ENCODE measurements at places on chromosomes 4 and X.

DNA sequence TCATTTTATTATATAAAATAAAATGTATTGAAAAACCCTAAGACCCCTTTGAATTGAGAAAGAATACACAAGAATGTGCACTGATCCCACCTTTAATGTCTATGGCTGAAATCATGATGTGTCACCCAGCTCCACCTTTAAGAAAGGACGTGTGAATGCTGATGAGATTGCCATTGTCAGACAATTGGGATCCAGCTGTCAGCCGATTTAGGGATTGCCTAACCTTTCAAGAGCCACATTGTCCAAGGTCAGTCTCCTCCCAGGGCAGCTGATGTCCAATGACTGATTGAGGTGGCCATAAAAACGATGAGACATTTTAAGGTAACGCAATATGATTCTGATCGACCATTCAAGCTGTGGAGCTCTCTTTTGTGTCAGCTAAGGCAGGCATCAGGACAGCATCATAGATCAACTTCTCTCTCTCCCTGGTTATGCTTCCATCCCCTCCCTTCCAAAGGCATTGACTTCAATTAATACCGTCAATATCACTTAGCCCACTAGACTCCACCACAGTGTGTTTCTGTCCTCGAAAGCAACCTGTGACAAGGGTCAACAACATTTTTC lies 1676.4 kb downstream of the PCDH7 start:
- no peak for DNase-seq

DNA sequence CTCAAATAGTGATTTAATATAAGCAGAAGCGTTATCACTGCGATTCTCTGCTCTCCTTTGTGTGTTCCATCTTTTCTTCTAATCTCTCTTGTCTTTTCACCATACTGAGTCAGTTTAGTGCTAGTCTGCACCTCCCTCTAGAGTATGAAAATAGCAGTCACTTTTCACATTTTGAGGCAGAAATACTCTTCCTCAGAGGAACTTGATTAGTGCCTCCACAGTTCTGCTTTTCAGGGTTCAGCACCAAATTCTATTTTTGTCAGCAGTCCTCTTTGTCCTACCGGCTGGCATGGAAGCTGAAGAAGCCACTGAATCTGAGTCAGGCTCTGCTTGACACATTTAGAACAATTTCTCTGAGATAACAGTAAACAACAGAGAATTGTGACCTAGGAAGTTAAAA lies 49.7 kb upstream of the ANKRD17 start:
- no peak for DNase-seq

DNA sequence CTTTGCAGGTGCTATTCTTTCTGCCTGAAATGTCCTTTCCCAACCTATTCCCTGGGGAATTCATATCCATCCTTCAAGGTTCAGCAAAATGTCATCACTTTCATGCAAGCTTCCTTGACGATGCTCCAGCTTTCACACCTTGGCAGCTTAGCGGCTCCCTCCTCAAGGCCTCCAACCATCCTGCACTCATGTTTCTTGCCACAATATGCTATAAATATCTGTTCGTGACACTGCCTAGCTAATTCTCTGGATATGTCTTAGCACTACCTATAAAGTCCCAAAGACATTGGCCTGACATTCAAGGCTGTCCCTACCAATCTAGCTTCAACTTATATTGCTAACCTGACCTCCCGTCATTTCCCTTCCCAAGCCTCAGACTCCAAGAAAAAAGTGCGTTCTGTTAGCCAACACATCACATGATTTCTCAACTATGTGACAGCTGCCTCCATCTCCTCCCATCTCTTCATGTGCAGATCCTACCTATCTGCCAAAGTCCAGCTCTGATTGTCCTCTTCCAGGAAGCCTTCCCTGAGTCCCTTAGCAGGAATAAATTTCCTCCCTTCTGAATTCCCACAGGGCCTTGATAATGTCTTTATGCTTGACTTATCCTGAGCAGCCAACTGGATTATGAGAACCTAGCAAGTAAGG lies 359.9 kb upstream of the F9 start:
- DNase-seq, result no peak

DNA sequence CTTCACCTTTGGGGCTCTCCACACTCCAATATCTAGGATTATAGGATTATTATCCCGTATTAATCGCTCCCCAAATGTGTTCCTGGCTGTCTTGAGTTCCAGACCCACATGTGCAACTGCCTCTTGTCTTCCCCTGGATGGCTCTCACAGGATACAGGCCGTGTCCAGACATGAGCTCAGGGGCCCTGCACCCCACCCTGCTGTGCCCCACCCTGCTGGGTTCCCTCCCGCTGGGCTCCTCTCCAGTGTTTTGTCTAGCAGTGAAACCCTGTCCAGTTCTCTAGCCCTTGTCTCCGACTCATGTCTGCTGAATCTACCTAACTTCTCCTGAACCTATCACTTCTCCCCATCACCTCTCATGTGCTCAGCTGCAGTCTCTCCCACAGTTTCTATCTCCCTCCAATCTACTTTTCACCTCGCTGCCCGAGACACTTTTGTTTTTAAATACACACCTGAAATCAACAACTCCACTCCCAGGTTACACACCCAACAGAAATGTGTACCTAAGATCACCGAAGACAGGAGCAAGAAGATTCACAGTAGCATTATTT lies 2.0 kb downstream of the RNF212 start:
- no peak for DNase-seq

DNA sequence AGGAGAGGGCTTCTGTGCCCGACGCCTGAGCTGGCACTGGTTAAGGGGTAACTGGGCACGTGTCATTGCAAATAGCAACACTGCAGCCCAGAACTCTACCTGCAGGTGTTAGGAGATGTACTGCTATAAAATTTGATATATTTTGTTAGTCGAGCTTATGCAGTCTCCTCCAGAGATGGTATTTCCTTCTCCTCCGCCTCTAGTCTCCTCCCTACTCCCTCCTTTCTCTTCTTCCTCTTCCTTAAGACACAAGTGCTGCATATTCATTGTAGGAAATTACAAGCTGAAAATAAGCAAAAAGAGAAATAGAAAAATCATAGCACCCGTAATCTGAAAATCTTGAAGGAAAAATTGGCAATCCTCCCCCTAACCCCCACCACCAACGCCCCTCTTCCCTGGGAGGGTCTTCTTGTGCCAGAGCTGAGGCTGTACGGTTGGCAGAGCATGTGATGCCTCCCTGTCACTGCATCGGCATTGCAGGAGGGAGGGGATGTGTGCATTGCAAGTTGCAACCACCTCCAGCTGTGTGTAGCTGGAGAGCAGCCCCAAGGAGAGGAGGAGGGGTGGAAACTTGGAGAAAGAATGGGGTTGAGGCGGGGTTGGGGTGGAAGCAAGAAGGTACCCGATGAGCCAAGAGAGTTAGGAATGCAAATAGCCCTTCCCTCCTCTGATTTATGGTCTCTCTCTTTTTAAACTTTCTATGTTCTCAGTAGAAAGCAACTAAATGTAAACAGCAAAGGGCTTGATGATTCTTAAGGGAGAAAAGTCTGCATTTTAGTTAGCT lies 48.3 kb upstream of the MND1 start:
- no peak for DNase-seq

Data from gastrocnemius medialis (tissue), 4 donors.